ENCODE measurements at places on chromosomes 12 and 14.

DNA sequence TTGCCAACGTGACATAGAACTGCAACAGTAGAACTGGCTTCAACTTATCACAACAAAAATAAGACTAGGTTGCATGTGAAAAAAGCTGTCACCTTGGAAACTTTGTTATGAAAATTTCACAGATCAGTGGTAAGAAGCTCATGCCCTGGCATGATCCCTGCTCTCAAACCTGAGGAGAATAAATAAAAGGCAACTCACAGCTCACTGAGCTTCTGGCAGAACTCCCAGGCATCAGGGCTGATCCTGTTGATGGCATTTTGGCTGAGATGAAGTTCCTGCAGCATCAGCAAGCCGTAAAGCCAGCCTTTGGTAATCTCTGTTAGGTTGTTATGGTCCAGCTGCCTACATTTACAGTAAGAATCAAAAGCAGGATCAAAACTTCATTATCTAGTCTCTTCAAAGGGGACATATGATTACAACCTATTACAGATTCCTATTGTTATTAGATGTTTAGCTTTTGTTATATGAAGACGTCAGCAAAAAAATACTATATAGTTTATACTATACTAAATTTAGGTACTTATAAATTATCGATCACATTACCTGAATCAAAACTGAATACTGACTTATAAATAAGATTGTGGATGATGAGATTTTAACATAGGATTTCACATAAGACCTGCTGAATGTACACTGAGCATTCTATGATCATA, 32.0 kb downstream of the LRIG3 start:
- DNase-seq = no peak

DNA sequence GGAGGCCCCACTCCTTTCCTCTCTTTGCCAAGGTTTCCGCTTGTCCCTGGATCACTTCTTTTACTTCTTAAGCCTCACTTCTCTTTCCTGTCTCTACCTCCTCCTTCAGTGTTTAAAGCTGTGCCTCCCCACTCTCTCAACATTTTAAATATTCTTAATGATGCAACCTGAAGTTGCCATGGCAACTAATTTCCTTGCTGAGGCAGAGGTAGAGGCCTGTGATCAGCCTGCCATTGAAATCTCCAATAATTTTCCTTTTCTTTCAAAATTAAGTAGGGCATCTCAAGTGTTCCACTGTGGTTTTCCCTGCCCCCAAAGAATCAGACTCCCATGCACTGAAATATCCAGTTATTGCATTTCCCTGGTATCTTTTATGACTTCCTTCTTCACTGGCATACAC, 108.6 kb upstream of the VRK1 start:
- DNase-seq = no peak

GRCh38 chr14:91883753-91884152, 16.4 kb upstream of the TC2N start:
- no peak for DNase-seq

DNA sequence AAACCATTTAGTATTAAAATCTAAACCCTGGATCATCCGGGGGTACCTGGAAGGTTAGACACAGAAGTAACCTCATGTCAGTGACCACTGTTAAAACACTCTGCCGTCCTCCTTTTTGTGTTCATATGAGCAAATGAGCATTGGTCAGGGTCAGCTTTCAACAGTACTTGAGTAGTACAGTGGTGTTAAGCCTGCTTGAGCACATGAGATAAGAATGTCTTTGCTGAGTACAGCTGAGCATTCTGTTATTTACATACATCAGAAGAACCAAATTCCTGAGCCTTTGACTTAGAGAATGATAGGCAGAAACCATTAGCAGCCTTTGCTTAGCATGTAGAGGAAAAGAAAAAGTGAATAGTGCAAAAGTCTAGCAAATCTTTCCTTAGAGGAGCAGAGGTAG, 38.6 kb upstream of the LRTM2 start:
- DNase-seq = no peak
